ENCODE measurements at places on chromosomes 5 and 9.
A peak's percentile ranks its signal among the peaks of the same experiment; 100 is the strongest.

DNA sequence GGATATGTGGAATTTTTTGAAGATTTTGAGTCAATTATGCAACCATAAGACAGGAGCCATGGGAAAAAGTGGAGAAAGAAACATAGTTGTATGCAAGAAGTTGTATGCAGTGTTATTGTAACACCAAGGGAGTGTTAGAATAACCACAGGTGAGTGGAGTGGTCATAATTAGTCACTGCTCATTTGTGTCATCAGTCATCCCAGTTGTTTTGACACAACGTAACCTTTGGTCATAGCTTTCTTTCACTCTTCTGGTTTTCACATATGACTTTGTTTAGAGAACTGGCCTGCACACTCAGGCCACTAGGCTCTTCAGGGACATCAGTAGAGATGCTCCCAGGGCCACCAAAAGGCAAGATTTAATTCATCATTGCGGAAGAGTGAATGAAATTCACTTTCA is 158.7 kb upstream of the HMHB1 start:
- DNase-seq: peak; percentile 12

- DNase-seq: no peak
Observed at GRCh38 chr5:149839761-149840160, 104.8 kb downstream of the PDE6A start.

GRCh38 chr5:13558408-13558807 is 386.1 kb downstream of the DNAH5 start:
- no peak for DNase-seq

GRCh38 chr9:105259731-105260612 is 15.5 kb downstream of the SLC44A1 start:
- DNase-seq: no peak

- DNase-seq: no peak
Observed at GRCh38 chr5:92674321-92674720, 906.7 kb downstream of the NR2F1-AS1 start.

DNA sequence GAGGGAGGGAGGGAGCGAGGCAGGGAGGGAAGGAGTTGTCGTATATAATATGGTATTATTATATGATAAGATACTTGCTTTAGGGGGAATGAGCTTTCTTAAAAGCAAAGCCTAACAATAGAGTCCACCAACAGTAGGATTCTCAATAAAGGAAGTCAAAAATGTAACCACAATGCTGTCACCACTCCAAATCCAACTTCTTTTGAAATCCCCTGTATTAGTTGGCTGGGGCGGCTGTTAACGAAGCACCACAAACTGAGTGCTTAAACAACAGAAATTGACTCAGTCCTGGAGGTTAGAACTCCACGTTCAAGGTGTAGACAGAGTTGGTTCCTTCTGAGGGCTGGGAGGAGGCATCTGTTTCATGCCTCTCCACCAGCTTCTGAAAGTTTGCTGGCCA is 23.1 kb downstream of the GAS1 start:
- DNase-seq: no peak

- peak; percentile 83 for DNase-seq
Observed at GRCh38 chr9:125650271-125650737, 56.7 kb downstream of the MAPKAP1 start.
